ENCODE measurements at places on chromosomes 2 and 18.
A peak's percentile ranks its signal among the peaks of the same experiment; 100 is the strongest.

- no peak for DNase-seq
Observed at GRCh38 chr2:239038773-239039478, 191.0 kb downstream of the TWIST2 start.

- no peak for DNase-seq
Observed at GRCh38 chr2:98245491-98245890, 100.8 kb upstream of the CNGA3 start.

DNA sequence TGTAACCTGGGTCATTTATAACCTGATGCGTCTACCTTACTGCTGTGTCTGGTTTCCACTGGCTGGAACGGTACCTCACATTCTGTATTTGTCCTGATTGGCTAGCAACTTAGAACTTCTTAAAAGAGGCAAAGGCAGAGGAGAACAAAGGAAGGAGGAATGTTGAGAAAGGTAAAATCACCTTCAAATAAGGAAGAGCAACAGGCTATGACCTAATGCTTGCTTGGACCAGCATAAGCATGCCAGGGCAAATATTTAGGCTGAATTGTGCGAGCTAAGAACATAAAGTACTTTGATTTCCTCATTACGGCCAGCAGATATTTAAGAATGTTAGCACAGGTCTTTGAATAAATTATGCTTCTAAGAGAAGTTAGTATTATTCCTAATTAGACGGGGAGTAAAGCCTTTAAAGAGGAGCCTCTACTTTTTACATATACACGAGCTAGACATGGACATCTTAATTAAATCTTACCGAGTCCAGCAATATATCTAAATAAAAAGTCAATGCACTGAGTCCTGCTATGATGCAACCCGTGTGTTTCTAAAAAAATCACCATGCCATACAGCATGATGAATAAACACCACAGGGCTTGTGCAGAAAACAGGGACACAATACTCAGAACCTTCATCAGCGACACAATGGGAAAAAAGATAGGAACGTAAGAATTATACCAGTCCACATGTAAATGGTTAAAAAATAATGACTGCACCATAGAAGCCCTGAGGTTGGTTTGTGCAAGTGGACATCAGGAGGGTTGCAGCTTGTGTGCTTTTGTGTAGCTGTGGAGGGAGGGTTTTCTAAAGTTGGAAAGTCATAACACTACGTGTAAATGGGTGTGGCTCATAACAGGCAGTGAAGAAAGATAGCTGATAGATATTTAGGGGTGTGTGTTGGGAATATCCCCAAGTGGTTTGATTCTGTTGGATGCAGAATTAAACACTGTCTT is 14.2 kb downstream of the SEPTIN2 start:
- no peak for DNase-seq

- no peak for DNase-seq
Observed at GRCh38 chr18:62986490-62986889, 271.1 kb downstream of the PHLPP1 start.

- DNase-seq: no peak
Observed at GRCh38 chr2:183866666-183867065, 731.7 kb upstream of the ZNF804A start.

DNA sequence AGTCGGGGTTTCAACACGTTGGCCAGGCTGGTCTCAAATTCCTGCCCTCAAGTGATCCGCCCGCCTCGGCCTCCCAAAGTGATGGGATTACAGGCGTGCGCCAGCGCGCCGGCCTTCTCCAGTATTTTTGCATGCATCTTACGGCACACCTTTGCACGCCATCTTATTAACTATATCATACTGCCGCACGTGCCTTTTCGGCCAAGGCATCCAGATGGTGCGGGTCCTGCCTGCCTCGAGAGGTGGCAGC is 765 bp upstream of the ING5 start:
- DNase-seq: no peak

DNA sequence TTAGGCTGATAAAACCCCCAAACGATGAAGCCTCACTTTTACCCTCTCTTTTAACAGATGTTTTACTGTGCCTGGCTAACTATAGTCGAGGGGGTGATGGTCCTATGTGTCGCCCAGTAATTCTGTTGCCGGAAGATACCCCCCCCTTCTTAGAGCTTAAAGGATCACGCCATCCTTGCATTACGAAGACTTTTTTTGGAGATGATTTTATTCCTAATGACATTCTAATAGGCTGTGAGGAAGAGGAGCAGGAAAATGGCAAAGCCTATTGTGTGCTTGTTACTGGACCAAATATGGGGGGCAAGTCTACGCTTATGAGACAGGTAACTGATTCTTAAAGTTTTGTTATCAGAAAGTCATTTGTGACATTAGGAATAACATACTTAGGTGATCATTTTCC is 20.4 kb downstream of the MSH6 start:
- DNase-seq: no peak

DNA sequence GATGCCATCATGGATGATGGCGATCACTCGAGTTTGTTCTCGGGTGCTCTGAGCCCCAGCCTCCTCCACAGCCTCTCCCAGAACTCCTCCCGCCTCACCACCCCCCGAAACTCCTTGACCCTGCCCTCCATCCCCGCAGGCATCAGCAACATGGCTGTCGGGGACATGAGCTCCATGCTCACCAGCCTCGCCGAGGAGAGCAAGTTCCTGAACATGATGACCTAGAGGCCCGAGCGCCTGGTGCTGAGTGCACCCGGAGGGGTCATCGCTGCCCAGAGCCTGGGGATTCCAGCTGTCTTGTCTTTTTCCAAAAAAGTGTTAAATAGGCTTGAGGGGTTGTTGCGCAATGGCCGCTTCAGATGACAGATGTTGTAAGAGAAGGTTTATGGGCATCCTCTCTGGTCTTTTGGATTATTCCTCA is 254.8 kb downstream of the GLI2 start:
- no peak for DNase-seq

DNA sequence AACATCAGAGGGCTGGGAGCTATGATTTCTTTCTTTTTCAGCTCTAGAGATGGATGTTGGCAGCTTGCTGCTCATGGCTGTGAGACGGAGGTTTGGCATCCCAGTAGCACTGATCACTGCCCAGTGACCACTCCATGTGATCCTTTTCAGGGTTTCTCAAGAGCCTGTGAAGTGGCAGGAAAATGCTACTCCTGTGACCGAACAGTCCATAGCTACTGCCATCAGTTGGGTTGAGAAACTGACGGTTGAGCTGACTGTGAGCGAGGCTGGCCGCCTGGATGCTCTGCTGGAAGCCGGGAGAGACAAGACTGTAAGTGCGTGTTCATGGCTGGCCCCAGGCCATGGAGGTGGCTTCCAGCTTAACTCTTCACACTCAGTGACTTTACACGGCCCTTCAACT is 34.2 kb downstream of the VWA3B start:
- no peak for DNase-seq

DNA sequence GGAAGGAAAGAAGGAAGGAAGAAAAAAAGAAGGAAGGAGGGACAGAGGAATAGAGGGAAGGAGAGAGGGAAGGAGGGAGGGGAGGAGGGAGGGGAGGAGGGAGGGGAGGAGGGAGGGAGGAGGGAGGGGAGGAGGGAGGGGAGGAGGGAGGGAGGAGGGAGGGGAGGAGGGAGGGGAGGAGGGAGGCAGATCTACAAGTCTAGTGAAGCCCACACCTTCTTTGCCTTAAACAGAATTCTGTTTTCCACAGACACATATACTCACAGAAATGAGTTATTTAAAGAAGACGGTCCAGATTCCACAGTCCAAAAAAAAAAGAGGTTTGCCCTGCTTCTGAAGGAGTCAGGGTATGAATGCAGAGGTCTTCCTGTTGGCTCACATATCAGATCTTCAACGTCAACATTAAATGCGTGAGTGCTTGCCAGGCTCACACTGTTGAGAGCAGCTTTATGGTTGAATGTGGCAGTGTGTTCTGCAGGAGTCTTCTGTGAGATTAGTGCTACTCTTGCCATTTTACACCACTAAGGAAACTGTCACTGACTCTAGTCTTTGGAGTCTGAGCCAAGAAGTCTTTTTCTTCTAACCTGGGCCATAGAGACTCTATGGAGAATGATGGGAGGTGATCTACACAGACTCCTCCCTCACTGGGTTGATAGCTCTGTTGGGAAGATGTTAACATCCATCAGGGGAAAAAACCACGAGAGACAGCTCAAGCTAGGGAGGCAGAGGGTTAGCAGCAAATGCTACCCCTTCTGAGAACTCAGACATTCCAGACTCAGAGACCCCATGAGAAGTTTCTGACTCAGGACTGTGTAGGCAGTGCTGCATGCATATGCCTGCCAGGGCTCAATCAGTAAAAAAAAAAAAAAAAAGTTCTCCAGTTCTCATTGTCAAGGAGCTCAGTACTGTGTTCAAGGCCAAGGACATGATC is 23.3 kb downstream of the PAX8 start:
- DNase-seq: no peak

DNA sequence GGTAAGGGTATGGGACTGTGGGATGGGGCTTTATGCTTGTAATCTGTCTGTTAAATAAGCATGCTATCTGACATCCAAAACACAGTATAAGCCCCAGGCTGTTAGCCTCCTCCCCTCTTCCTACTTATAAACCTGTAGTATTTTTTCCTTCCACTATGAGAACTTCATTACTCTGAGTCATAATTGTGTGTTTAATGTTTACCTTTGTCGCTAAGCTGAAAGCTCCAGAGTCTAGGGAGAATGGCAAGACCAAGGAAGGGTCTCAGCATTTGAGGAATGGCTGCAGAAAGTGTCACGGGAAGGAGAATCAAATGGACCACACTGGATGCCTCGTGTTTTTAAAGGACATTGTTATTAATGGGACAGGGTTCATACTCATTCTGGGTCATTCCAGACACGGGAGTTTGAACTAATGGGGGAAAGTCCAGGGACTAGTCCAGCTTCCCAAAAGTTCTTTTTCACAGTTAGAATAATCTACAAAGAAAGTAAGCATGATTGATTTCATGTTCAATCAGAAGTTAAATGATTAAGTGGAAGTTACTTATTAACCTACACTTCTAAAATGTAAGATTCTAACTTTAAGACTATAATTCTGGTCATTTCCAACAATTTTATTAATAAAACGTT is 292.2 kb downstream of the AFF3 start:
- DNase-seq: no peak

DNA sequence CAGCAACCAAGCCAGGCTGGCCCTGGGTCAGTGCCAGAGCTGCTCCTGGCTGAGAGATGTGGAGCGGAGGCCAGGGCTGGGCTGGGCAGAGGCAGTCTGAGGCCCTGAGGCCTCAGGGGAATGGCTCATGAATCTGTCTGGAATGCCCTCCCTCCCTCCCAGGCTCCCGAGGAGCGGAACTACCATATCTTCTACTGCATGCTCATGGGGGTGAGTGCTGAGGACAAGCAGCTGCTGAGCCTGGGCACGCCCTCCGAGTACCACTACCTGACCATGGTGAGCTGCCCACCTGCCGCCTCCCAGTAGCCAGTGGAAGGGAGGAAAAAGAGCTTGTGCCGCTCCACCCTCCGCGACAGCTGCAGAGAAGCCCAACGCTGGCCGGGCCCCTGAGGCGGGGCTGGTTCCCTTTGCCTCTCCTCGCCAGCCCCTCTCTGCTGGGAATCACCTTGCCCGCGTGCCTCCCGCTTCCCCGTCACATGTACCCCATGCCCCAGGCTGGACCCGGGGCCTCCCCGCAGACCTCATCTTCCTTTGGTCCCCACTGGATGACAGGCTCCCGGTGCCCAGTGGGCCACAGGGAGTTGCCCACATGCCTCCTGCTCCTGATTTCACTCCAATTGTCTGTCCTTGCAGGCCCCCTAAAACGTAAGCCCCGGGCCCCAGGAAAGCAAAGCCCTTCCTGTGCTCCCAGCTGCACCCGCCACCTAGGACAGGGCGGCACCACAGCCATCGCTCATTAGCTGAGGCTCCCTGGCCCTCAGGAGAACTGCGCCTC is 41.1 kb downstream of the MYO7B start:
- DNase-seq: no peak

- DNase-seq: no peak
Observed at GRCh38 chr2:166373951-166374350, 1.8 kb downstream of the SCN9A start.

GRCh38 chr18:23203891-23204432 is 68.7 kb downstream of the CABLES1 start:
- no peak for DNase-seq

DNA sequence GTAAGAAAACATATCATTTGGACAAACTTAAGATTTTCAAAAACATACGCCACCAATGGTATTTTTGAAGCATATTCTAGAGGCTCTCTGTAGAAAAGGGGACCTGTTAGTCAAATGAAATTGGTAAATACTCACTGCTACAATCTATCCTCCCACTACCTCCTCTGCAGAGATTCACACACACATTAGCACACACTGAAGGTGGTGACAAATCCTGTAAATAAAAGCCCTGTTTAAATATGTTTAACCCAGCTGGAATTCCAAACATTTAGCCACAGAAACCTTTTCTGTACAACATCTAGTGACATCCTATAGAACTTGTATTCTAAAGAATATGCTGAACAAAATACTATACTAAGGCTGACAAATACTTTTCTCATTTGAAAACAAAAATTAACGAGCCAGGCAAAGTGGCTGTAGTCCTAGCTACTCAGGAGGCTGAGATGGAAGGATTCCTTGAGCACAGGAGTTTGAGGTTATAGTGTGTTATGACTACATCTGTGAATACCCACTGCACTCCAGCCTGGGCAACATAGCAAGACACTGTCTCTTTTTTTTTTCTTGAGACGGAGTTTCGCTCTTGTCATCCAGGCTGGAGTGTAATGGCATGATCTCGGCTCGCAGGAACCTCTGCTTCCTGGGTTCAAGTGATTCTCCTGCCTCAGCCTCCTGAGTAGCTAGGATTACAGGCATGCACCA is 25.9 kb downstream of the ALS2 start:
- DNase-seq: peak; percentile 28

GRCh38 chr2:150607390-150607811 is 119.9 kb upstream of the RND3 start:
- no peak for DNase-seq

DNA sequence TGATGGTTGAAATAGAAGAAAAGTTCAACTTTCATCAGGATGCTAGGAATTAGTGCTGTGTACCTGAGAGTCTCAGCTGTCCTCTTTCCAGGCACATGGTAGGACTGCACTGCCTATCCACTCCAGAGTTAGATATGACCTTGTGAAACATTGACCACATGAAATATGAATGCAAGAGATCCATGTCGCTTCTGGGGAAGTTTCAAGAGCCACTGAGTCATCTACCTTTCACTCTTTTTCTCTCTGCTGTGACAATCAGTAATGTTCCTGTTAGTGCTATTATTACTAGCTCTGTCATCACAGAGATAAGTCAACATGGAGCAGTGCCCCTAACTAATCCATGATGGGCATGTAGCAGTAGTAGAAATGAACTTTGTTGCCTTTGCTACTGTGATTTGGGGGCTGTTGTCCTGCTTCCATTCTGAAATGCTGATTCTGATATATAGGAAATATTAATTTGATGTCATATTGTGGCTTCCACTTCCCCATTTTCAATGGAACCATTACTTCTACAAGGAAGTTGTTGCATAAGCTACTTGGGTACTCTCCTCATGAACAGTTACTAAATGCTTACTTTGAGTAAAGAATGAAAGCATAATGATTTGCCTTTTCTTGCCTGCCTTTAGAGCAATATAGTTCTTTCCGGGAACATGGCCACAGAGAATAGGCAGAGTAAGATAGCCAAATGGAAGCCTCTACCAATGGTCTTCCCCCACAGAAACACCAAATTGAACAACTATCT is 192.8 kb upstream of the ZNF521 start:
- DNase-seq: no peak

Data from fibroblast of skin of left biceps (primary cell).